GM04503 (cell line): ENCODE measurements at places on chromosomes 13 and 19.

DNA sequence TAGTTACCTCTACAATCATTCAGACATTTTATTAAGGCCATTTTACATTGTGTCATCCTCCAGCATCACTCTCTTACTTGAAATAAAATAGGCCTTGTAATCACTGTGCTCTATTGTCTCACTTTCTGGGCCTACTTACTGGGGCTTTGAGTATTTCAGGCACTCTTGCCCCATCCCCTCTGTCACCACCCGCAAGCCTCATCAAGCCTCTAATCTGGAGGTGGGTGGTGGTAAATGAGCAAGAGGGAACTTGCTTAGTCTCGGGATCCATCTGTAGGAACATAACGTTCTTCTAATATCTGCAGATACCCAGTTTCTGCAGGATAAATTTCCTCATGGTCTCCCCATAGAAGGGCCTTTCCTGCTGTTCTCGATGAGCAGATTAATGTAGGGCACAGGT is 19.4 kb upstream of the GPR18 start:
- DNase-seq = no peak

GRCh38 chr13:101570410-101570809 is 117.9 kb downstream of the ITGBL1 start:
- DNase-seq = no peak

- DNase-seq = no peak
Measured at GRCh38 chr13:91946498-91947070, 548.2 kb downstream of the GPC5 start.

DNA sequence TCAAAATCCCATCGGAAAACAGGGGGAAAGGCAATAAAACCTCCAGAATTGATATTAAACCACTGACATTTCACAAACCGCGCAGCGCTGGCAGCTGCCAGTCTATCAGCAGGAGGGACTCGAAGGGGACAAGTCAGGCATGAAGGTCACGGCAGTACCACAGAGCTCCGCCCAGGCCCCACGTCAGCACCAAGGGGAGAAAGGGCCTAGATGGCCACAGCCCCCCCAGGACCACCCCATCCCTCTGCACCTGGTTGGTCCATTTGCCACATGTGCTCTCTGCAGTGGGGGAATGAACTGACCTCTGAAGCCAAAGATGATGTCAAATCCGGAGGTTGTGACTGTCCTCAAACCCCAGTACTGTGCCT is 9.5 kb upstream of the VSTM2B start:
- DNase-seq = no peak

DNA sequence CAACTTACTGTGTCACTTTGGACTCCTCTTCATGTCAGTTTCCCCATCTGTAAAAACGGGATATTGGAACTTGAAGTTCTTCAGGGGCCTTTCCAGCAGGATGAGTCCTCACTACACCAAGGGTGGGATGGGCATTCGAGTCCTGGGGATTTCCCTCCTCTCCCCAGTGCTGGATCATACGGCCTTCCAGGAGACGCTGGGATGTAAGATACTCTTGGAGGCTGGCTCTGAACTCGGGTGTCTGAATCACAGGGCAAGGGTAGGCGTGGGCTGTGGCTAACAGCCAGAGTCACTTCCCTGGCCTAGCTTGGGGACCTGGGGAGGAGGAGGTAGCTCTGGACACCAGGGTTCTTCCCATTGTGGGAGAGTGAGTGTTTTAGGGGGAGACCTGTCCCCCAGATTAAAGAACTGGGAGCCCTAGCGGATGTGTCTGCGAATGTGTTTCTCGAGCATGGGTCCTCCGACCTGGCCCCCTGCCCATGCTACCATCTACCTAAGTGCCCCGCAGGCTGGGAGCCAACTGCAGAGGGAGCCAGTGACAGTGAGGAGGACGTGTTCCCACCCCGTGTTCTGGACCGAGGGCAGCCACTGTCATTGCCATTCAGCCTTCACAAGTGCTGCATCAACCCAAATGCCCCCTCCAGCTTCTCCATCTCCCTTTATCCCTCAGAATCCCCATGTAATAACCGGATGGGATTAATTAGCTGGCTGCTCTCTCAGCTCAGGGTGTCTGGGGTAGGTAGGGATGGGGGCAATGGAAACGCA is 2.4 kb upstream of the CYTH2 start:
- DNase-seq = no peak

- DNase-seq = no peak
Measured at GRCh38 chr13:41286370-41286769, 23.0 kb upstream of the MTRF1 start.

DNA sequence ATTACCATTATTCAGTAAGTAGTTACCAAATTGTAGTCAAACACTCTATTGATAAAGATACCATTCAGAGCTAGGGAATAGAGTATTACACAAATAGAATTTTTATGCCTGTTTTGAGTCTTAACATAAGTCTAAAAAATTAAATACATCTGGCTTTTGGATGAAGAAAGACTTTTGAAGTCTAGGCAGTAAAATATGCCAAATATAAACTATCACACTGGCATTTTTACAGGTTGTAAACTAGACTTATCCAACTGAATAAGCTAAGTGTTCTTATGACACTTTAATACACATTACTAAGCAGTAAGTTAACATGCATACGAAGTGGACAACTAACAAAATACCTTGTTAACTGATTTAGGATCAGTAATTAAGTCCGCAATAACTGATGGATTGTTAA is 108.9 kb downstream of the MAB21L1 start:
- DNase-seq = no peak

DNA sequence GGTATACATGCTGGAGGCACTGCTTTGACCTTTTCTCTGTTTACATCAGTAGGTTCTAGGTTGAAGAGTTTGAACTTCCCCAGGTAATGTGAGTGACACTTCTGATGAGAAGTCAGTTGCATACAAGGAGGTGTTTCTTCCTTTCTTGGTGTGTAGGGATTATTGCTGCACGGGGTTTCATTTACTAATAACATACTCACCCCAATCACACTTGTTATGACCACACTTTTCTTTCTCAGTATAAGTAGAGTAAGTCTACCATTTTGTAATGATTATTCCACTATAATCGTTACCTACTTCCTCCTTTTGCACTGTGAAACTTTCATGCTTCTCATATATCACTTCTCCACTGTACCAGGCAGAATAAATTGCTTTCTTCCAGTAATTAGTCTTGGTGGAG is 138.0 kb downstream of the TNFSF13B start:
- DNase-seq = no peak

GRCh38 chr13:65670014-65670625 is 1560.0 kb downstream of the PCDH9 start:
- no peak for DNase-seq

DNA sequence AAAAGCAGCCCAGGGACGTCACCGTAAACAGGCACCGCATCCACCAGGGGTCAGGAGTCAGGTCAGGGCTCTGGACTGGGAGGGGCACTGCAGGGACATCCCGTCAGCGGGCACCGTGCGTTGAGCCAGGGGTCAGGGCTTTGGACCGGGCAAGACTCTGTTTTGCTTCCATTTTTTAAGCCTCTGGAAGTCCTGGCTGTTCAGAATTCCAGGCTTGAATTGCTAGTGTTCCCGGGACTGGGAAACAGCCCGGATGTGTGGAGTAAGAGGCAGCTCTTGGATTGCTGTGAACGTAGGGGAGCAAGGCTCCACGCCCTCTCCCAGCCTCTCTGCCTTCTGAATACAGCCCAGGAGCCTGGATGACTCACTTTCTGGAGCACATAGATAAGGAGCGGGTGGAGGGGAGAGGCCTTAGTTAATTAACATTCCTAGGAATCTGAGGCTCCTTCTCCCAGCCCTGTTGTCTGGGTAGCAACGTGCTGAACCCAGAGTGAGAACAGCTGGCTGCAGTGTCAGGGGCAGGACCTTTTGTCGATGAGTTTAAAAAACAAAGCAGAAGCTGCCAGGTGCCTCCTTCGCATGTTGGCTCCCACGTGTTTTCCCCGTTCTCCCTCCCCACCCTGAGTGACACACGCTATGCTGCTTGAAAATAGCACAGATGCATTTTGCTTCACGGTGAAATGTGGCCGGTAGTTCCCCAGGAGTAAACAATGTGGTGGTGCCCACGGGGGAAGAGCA is 21.9 kb downstream of the ATP11A start:
- DNase-seq = peak; percentile 97

DNA sequence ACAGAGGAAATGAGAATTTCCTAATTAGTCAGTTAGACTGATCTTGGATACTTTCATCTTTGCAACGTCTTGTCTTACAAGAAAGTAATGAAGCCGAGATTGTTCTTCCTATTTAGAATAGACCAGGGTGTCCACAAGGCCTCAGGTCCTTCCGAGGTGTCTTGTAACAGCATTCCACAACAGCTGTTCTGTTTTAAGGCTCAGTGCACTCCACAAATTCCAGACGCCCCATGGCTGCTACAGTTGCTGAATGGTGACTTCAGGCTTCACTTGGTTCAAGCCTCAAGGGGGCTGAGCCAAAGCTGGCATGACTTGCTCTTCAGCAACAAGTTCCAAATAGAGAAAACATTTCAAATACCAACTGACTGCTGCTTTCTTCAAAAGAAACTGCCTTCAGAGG is 143.4 kb downstream of the SHISA2 start:
- no peak for DNase-seq

DNA sequence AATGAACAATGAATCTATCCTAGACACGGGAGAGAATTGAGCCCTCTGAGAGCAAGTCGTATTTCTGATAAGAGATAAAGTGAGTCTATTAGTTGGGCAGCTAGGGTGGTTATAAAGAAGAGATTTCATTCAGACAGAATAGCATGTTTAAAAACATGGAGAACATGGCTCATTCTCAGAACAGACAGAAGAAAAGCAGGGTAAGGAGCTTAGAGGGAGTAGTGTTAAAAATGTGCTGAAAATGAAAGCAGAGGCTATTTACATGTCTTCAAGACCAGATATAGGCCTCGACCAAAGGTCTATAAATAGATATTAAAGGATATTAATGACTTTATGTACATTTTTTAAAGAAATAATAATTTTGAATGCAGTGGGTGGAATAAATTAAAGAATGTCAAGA is 149.5 kb downstream of the SLITRK1 start:
- DNase-seq = no peak

- DNase-seq = no peak
Measured at GRCh38 chr13:114005206-114005724, 31.4 kb upstream of the C13orf46 start.

GRCh38 chr13:111482126-111482525 is 161.7 kb downstream of the TEX29 start:
- DNase-seq = no peak

DNA sequence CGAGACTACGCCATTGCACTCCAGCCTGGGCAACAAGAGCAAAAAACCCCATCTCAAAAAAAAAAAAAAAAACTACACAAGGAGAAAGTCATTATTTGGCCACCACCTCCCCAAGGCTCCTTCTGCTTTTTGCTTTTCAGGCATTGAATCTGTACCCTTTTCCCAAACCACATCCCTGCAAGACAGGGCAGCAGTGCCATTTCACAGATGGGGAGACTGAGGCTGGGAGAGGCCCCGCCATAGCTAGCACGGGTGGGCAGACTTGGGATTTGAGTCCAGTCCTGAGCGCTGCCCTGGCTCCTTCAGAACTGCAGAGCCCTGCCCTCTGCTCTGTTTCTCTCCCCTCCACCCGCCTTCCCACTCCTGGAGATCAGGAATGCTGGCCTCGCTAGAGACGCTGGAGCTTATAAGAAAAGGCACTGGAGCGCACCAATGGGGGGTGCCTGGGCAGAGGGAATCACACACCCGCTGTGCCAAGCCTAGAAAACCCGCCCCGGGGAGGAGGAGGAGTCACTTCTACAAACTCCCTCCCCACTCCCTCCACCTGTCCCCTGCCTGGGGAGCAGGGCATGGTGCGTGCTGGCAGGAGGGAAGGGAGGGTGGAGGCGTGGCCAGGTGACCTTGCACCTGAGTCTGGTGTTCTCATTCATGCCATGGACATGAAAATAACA is 17.6 kb downstream of the TJP3 start:
- DNase-seq = no peak

- DNase-seq = no peak
Measured at GRCh38 chr19:50401605-50402450, 16.9 kb upstream of the SPIB start.

DNA sequence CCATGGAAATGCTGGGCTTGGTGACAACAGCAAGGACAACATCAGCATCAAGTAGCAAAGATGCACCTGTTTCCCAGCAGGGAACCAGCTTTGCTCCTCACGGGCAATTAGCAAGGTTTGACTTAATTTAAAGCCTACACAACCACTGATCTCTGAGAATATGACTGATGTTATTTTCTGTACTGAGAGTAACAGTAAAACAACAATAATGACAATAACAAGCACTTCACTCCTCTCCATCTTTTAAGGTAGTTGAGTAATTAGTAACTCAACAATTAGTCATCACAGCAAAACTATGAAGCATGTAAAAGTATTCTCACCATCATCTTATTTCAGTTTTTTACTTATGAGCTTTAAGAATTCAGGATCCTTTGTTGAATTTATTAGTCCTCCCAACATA is 37.3 kb downstream of the ENOX1 start:
- DNase-seq = no peak

- DNase-seq = no peak
Measured at GRCh38 chr19:35328851-35329285, at the start of gene CD22. Gene CD22 (plus strand): TSS chr19:35329187. CDS start chr19:35332041, 2,854 bp downstream.

GRCh38 chr13:95212983-95213850 is 88.0 kb downstream of the ABCC4 start:
- no peak for DNase-seq

GRCh38 chr13:95137096-95137495 is 164.2 kb downstream of the ABCC4 start:
- DNase-seq = no peak

- no peak for DNase-seq
Measured at GRCh38 chr19:51724543-51724942, 752 bp upstream of the HAS1 start.

DNA sequence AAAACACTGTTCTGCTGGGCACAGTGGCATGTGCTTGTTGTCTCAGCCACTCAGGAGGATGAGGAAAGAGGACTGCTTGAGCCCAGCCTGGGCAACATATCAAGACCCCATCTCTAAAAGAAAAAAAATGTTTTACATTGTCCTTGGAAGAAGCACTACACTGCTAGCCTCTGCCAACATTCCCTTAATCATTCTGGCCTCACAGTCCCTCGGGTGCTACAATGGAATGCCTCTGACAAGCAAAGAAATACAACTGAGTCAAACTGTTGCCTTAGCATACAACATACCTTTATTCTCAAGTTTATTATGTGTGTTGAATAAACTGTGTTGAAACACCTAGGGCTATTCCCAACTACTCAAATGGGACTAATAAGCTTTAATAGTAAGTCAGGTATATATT is 56.1 kb downstream of the PSPC1 start:
- peak; percentile 20 for DNase-seq

DNA sequence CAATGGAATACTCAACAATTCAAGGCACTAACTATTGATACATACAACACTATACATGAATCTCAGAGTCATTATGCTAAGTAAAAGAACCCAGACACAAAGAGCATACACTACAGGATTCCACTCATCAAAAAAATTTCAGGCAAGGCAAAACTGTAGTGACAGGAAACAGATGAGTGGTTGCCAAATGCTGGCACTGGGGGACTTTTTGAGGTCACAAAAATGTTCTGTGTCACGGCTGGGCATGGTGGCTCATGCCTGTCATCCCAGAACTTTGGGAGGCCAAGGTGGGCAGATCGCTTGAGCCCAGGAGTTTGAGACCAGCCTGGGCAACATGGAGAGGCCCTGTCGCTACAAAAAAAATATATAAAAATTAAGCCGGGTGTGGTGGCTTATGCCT is 129.4 kb downstream of the KL start:
- no peak for DNase-seq

GRCh38 chr13:79874396-79875360 is 393.7 kb downstream of the NDFIP2 start:
- DNase-seq = no peak
